ENCODE measurements at places on chromosomes 16 and 17.

GRCh38 chr17:7029659-7030058, 6.2 kb upstream of the SLC16A13 start:
- no peak for DNase-seq

DNA sequence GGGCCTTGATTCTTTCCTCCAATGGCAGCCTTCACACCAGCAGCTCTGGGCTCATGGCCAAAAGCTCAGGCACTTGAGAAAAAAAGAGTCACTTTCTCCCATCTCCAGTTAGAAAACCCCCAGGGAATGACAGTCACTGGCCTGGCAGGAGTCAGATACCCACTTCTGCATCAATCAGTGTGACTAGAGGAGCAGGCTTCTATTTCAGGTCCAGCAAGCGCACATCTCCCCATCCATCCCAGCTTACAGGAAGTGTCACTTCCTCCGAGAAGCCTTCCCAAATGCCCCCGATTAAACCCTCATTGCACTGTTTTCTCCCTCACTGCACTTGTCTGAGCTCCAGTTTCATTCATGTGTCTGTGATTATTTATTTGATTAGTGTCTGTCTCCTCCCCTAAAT, 30.4 kb upstream of the CCL1 start:
- no peak for DNase-seq

GRCh38 chr17:51245535-51245934, 14.3 kb downstream of the MBTD1 start:
- DNase-seq = no peak

DNA sequence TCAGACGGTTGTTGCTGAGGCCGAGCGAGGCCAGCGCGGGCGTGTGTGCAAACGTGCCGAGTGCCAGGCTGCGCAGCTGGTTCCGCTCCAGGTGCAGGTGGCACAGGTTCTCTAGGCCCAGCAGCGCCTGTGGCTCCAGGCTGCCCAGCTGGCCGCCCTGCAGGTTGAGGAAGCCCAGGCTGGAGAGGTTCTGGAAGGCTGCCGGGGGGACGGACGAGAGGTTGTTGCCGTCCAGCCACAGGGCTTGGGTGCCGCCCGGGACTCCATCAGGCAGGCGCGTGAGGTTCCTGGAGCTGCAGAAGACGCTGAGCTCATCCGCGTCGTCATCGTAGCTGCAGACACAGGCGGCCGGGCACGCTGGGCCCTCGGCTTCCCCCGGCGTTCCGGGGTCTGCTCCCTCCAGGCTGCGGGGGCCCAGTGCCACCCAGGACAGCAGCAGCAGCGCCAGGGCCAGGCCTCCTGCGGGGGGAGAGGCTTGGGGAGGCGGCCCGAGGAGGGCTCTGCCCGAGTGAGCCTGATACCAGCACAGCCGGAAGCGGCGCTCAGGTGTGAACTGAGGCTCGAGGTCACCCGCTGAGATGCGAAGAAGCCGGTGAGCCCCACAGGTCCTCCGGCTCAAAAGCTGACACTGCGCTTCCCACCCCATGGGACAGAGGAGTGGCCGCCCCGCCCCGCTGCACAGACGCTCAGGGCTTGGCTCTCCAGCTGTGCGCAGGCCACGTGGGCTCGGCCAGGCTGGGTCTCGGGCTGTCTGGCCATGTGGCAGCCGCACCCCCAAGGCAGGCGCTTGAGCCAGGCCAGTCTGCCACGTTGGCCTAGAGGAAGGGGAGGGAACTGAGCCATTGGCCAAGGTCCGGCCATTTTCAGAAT, 1.3 kb downstream of the IGFALS start:
- no peak for DNase-seq

- no peak for DNase-seq
Observed at GRCh38 chr16:57685633-57686032, 9.0 kb upstream of the DRC7 start.

GRCh38 chr17:37506678-37507077, 17.0 kb downstream of the DUSP14 start:
- no peak for DNase-seq

- no peak for DNase-seq
Observed at GRCh38 chr17:81533339-81534141, 5.4 kb downstream of the FSCN2 start.

DNA sequence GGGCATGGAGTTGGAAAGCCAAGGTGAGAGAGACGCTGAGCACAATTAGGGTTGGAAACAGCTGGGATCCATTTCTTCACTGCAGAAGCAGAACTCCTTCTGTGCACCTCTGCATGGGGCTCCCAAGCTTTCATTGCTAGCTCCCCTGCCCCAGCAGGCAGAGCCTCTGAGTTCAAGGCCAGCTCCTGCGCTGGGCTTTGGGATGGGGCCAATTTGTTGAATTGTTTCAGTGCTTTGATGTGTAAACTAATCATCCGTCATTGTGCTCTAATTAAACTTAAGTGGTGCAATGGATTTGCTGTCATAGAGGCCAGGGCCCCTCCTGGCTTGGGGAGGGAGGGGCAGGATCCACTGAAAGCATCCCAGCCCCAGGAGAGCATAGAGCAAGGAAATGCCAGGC, 13.5 kb upstream of the LYRM9 start:
- DNase-seq = no peak

DNA sequence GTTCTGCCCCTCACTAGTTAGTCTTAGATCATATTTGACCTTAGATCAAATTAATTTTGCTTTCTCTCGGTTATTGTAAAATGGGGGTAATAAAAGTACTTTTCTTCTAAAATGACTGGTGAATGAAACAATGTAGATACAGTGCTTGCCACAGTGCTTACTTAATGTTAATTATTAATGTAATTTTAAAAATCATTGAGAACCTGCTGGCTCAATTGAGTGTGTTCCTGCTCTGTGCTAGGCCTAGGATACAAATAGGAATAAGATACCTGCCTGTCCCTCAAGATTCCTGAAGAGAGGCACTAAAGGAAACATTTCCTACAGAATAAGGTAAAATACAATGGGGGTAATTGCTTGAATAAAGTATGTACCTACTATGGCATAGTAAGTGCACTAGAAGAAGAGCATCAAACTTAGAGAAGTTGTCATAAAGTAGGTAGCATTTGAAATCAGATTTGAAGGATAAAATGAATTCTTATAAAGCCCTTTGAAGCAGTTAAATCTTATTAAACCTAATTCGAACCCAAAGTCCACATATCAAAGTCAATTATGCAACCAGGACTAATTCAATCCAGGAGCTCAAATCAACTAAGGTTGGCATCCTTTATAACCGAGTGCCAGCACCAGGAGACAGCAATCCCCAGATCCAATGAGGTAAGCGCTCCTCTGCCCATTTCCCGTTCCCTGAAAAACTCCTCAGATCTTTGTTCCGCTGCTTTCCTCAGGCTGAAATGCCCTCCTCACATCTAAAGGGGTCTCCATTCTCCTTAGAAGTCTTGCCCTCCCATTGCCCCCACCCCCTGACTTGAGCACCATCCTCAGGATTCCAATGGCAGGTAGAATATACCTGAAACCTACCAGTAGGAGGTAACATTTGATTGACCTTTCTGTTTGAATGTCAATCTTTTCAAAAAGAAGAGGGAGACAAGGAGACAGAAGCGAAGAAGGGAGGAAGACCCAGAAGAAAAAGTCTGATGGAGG, 2.4 kb upstream of the MED13 start:
- DNase-seq = no peak

DNA sequence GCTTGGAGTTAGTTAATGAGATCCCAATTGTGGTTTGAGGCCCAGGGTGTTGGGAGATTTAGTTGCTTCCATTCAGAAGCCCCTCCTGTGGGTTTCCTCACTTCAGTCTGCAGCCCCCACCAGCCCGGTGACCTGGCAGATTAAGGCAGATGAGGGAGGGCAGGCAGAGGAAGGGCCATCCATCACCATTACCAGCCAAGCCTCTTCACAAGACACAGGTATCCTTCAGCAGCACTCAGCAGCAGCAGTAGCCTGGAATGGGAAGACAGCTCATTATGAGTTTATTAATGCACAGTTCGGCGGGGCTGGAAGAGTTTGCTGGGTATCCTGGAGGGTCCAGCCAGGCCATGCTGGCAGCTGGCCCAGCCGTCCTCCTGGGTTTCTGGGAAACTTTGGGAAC, 90.0 kb upstream of the GPRC5B start:
- DNase-seq = no peak

GRCh38 chr17:10394201-10394887, 21.5 kb upstream of the MYH13 start:
- DNase-seq = no peak

- DNase-seq = no peak
Observed at GRCh38 chr17:59620518-59621259, 994 bp downstream of the CLTC start.

- DNase-seq = no peak
Observed at GRCh38 chr16:2591476-2592240, 53.8 kb downstream of the PDPK1 start.

DNA sequence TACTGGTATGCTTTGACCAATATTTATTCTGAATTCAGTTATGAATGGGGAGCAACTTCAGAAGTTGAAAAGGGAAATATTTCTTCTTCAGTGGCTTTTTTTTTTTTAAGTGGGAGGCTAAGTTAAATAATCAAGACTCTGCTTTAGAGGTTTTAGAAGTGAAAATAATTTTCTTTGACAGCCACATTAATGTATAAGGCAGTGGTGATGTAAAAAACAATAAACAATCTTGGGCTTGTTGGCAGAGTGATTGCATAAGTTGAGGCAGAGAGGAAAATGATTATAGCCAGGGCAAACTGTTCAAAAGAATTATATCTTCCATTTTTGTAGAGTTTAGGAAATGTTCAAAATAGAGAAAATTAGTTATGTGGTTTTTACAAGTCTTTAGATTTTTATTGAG, 5.4 kb upstream of the KRT12 start:
- no peak for DNase-seq

DNA sequence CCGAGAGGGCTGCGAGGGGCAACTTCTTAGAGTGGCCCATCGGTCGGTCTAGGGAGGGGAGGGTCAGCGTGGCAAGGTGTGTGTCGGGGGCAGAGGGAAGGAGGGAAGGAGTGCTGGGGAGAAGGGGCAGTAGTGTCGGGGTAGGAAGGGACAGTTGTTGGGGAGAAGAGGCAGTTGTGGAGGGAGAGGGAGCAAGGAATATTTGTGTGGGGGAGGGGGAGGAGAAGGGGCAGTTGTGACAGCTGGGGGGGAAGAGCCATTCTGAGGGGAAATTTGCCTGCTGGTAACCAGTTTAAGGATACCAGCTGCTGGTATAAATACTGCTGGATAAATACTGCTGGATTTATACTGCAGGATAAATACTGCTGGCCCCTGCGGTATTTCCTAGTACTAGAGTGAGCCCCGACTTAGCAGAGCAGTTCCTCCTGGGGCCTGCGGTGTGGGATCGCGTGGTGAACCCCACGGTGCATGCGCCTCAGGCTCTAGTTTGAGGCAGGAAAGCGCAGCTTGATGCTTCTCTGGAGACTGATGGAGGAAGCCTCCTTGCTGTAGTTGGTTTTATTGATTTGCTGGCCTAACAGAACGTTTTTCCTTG, 309 bp downstream of the DNAH2 start:
- DNase-seq = no peak

DNA sequence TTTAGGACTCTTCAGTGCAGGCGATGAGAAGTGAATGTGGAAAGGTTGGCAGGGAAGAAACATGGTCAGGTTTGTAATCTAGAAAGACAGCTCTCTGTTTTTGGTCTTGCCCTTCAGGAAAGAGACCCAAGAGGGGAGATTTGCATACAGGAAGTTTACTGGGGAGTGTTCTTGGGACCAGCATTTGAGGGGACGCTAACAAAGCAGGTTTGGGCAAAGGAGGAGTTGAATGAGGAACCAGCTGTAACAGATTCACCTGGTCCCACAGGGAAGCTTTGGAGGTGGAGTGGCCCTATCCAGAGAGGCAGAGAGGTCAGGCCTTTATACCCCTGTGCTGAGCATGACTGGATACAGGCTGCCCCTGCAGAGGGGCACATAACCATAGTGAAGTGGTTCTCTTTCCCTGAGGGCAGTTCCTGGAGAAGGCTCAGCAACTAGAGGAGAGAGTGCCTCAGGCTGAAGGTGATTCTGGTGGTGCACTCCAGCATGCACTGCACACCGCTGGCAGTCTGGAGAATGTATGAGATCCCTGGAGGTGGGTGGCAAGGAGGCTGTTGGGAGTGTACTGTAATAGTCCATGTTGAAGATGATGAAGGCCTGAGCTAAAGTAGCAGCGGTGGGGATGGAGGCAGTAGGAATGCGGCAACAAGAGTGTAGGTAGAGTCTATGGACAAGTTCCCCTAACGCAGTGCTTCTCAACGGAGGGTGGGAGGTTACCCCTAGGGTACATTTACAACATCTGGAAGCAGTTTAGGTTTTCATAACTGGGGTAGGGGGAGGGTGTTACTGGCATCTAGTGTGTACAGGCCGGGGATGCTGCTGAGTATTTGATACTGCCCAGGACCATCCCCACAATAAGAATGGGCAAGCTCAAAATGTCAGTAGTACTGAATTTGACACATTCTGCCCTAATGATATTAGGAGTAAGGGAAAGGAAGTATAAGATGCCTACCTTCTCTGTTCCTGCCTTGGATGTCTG, 37.2 kb downstream of the MAP2K6 start:
- no peak for DNase-seq

DNA sequence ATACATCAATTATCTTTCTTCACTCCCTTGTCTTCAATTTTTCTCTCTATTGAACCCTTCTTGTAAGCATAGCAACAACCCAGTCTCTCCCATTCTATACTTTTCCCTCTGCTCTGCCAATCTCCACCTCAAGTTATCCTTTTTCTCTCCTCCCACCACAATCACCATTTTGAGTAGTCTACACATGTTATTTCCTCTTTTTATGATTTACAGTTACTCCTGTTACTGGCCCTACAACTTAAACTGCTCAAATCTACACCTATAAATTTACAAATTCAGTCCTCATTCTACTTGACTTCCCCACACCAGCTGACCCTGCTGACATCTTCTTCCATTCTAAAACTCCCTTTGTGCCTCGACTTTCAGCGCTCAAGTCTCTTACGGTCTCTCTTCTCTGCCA, 84.6 kb downstream of the SPAG9 start:
- DNase-seq = no peak

DNA sequence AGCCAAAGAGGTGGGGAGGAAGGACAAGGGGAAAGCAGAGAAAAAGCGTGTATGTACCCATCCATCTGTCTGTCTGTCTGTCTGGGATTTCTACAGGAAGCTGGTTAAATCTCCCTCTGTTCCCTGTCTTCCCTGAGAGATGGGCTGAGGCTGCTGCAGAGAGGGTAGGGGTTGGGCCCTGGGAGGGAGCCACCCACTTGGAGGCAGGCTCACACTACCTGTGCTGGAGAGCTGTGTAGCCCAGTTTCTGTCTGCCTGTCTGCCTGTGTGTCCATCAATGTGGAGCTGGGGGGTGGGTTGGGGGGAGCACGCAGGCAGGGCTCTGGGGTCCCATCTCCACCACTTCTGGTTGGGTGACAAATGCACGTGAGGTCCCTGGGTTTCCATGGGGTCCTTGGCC, 18.6 kb upstream of the C17orf113 start:
- no peak for DNase-seq

DNA sequence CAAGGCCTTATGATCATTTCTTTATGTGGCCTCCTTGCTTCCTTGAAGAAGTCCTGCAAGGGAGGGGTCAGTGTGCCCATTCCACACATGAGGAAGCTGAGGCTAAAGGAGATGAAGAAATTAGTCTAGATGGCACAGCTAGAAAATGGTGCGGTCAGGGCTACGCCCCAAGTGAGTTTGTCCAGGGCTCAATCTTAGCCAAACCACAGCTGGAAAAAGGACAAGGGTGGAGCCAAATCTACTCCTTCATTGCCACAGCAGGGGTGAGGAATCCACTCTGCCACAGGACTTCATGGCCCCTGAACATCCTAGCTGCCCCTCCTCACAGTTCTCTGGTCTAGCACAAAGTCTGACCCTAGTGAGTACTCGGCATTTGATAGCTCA, 16.2 kb downstream of the BEAN1 start:
- DNase-seq = no peak
